Stimulated activated CD8-positive, alpha-beta memory T cell treated with anti-CD3 and anti-CD28 coated beads, Interleukin-4, amount 100 ng/mL, for 1 hour (primary cell): ENCODE measurements at places on chromosomes 5 and 9.

DNA sequence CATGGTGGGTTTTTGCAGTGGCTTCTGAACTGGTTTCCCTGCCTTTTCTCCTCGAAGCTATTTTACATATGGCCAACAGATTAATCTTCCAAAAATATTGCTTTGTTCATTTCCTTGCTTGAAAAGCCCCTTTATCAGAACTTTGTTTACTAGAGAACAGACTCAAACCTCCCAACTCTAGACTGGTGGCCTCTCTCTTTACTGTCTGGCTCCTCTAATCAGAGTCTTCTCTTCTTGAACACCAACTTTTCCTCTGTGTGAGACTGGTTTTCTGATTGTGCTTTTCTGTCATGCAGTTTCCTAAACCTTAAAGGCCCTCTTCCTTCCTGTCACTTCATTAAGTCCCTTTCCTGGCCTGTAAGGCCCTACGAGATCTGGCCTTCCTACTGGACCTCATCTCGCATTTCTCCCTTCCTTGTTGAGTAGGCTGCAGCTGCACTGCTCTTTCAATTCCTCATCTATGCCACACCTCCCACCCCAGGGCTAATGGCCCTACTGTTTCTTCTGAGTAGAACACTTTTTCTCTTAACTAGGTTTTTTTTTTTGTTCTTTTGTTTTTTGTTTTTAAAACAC, 5.7 kb downstream of the C9orf43 start:
- DNase-seq: no peak

DNA sequence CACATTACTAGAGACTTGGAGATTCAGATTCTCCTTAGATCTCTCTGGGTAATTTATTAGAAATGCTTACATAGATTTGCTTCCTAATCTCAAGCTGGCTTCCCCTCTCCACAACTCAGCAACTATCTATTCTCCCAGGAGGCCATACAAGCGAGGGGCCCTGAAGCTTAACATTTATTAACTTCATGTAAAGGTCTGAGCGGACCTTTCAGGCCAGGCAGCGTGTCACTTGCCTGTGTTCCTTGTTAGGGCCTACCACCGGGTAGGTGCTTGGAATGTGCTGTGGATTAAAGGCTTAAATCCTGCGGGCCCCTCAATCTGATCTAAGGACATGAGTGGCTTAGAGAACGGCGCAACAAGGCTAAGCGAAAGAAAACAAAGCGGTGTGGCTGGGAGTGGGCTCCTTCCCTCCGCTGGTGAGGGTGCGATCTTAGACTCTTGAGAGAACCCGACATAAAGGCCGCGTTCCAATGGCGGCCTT, 712 bp upstream of the HSPA4 start:
- DNase-seq: no peak

DNA sequence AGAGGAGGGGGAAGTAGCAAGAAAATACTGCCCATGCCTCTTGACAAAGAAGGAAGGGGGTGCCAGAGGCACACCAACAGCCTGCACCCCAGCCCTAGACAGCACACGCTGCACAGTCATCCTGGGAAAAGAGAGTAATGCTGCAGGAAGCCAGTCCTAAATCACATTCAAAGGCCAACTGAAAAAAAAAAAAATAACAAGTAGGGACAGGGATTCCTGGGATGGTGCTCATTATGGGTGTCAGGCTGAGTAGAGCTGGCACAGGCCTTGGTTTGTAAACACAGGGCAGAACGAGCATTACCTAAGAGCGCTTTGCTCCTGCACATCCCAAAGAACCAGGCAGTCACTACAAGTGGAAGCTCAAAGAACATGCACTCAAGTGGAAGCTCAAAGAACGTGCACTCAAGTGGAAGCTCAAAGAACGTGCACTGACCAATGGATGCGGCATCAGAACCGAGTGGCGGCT, 7.8 kb downstream of the RAPGEF1 start:
- DNase-seq: no peak

DNA sequence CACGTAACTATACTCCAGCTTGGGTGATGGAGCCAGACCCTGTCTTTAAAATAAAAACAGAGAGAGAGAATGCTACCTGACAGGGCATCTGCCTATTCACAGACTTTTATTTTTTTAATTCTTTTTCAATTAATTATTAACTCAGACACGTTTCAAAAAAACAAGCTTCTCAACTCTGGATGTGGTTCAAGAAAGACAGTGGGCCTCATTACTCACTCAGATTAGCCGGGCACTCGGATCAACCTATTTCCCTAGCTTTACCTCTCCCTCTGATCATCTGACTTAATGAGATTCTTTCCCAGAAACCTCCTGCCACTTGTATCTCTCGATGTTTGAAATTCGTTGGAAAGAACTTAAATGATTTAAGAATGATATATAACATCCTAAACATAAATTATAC, 134.1 kb downstream of the TRPM6 start:
- DNase-seq: no peak

- DNase-seq: no peak
Measured at GRCh38 chr5:144566747-144567420, 396.2 kb downstream of the KCTD16 start.

DNA sequence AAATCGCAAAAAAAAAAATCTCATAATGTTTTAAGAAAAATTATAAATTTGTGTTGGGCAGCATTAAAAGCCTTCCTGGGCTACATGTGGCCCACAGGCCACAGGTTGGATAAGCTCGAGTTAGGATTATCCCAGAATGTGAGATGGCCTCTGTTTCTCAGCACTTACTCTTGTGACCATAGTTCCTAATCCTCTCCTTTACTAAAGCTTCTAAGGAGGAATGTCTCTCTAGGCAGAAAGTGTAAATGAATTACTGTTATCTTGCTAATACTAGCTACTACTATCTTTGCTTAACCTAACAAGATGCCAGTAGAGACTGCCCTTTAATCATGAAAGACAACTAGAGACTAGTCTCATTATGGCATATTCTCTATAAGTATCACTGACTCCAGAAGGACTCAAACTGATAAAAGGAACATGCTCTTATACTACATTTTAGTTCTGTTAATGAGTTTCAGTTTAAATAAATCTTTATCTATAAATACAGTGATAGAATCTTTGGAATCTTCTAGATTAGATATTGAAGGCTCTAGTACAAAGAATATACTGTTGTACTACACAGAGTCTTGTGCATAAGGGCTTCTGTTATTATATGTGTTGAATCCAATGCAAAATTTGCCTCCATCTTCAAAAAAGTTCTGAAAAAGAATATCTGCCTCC, 13.8 kb downstream of the INVS start:
- DNase-seq: no peak

DNA sequence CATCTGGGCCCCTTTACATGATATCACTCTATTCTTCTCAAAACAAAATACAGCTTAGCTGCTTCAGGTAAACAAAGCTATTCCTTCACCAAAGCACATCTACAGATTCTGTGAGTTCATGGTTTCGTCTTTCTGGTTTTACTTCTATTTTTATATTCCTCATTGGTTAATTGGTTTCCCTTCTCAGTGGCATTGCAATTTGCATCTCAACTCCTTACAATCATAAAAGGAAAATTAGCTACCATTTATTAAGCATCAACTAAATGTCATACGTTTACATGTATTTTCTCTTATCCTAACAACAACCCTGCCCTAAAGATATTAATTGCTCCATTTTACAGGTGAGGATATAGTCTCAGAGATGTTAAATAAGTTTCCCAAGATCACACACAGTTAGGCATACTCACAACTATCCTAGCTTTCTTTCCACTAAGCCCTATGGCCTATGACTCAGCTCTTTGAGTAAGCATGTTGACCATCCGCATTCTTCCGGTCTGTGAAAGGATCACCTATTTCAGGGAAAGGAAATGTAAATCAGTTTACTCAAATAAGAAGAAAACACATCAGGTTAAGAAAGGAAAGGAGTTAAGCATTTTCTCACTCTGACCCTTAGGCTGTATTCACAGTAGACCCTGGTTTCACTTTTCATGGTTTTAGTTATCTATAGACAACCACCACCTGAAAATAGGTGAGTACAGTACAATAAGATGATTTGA, 146.1 kb downstream of the CAAP1 start:
- no peak for DNase-seq

- no peak for DNase-seq
Measured at GRCh38 chr5:99586878-99587277, 658.1 kb upstream of the CHD1 start.

GRCh38 chr5:78958672-78959445, 26.3 kb downstream of the ARSB start:
- DNase-seq: no peak

GRCh38 chr9:5848372-5848882, 15.5 kb upstream of the ERMP1 start:
- DNase-seq: no peak

GRCh38 chr9:21502586-21502985, 20.5 kb upstream of the IFNE start:
- no peak for DNase-seq

GRCh38 chr5:122180863-122181548, 51.7 kb downstream of the ZNF474 start:
- DNase-seq: no peak

GRCh38 chr5:76007904-76008303, 75.3 kb upstream of the SV2C start:
- no peak for DNase-seq

- no peak for DNase-seq
Measured at GRCh38 chr5:142531977-142532780, 153.7 kb downstream of the FGF1 start.

- DNase-seq: no peak
Measured at GRCh38 chr5:109016300-109016699, 268.6 kb downstream of the FER start.

DNA sequence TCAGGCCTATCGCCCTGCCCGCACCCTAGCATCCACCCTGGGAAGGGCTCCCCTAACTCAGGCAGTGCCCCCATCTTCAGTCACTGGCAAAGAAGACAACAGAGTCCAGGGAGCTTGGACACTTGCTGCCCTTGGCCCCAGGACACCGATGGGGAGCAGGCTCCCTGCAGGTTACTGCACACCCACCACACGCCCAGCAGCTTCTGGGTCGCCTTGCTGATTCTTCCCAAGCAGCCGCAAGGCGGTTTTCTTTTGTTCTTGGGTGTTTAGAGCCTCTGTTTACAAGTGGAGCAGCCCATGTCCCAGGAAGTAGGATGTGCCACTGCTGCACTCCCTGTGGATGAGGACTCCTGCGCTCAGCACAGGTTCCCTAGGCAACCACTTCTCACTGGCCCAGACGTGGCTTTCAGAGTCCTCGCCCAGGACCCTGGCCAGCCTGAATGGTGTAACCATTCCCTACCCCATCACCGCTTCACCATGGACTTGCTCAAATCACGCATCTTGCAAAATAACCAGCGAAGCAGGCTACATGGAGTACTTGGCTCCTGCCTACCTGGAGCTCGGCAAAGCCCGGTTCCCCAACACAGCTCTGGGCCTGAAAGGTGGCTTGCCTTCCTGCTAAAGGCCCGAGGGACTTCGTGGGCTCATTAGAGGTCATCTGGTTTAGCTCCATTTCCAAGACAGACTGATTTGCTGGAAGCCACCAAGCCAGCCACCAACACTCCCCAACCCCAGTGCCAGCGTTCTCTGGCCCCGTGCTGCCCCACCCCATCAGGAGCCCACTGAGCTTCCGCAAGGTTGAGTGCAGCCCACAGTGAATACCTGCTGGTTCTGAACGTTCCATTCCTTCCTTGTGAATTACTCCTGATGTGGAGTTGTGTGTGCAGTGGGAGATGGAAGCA, 60.0 kb downstream of the PSMB7 start:
- no peak for DNase-seq

GRCh38 chr9:86322973-86323644, 31.1 kb downstream of the TUT7 start:
- DNase-seq: no peak

- no peak for DNase-seq
Measured at GRCh38 chr9:12818431-12819000, 43.7 kb downstream of the LURAP1L start.

DNA sequence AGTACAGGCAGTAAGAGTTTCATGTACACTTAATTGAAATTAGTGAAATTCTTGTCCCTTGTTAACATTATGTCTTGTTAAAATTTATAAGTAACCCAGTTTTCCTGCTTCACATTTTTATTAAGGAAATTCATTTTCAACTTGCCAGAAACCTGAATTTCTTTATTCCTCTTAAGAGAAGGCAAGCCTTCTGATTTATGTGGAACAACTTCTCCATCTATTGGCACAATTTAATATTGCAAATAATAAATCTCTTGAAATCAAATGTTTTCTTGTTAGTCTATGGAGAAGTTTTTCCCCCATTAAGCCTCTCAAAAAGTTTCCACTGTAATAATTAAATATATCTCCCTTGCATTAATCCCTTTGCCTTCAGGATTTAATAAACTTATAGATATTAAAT, 33.8 kb upstream of the ACO1 start:
- DNase-seq: no peak

- DNase-seq: no peak
Measured at GRCh38 chr9:35374436-35374835, 115.5 kb upstream of the RUSC2 start.

DNA sequence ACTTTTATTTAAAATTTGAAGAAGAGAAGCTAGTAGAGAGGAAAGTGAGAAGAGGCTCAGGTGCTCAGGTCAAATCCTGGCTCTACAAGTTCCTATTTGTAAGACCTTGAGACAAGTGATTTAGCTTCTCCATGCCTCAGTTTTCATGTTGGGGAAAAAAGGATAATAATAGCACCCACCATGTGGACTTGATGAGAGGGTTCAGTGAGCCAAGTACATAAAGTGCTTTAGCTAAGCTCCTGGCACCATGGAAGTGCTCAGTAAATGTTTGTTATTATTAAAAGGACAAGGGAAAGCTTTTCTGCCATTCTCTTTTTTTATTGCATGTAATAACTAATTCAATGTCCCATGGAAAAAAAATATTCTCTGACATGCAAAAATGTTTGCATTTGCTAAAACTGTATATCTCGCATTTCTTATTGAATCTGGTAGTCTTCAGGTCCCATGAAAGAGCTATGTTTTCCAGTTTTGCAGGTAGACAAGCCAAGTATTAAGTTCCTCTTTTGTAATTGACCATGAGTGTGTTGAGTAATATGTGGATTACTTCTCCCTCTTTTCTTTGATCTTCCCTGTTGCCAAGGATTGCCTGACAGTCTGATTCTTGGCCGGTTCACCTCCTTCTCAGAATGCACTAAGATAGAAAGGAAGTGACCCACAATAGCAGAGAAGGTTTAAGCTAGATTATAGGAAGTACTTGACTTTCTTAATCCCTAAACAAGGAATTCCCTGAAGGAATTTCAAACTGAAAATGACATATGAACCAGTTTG, 45.6 kb upstream of the TRIM32 start:
- no peak for DNase-seq
